ENCODE measurements at places on chromosomes 16 and 17. TPM values are rescaled to one million over a fixed set of nuclear protein-coding genes. Genes with fewer than 3 reads are reported as not detected.

Gene ZNHIT3
- 66.6 TPM for total RNA-seq

- H3K27me3 ChIP-seq, result no peaks in the 10 kb centered on the region
- H3K4me1 ChIP-seq, result peaks cover 73% of the 10 kb centered on the region
- no peak overlapping the region for H3K27ac ChIP-seq
- H3K36me3 ChIP-seq, result 0 out of 2 replicates have a peak, but pooled peaks cover 1% of the 10 kb centered on the region
Observed at GRCh38 chr17:57556320-57556719, 188.8 kb downstream of the CCDC182 start.

- H3K4me1 ChIP-seq, result peaks cover 16% of the 10 kb centered on the region
- no peak overlapping the region for H3K27ac ChIP-seq
- H3K27me3 ChIP-seq, result 0 out of 2 replicates have a peak, but pooled peaks cover 2% of the 10 kb centered on the region
- no peak for DNase-seq
Observed at GRCh38 chr17:73613271-73614233, 30.7 kb downstream of the SDK2 start.

GRCh38 chr16:89954462-89954861 lies 5.9 kb downstream of the DEF8 start:
- H3K36me3 ChIP-seq, result peaks cover 38% of the 10 kb centered on the region
- DNase-seq, result no peak
- H3K4me1 ChIP-seq, result peaks cover 12% of the 10 kb centered on the region
- no peaks in the 10 kb centered on the region for H3K27me3 ChIP-seq
- no peak overlapping the region for H3K27ac ChIP-seq

Gene GRAP
- total RNA-seq, result 0.90 TPM

Gene TEFM
- 20.0 TPM for total RNA-seq

GRCh38 chr16:51306886-51307595 lies 156.0 kb upstream of the SALL1 start:
- no peaks in the 10 kb centered on the region for H3K36me3 ChIP-seq
- no peak overlapping the region for H3K4me3 ChIP-seq
- H3K27me3 ChIP-seq, result no peaks in the 10 kb centered on the region
- no peaks in the 10 kb centered on the region for H3K4me1 ChIP-seq
- no peak overlapping the region for H3K27ac ChIP-seq
- DNase-seq, result no peak

DNA sequence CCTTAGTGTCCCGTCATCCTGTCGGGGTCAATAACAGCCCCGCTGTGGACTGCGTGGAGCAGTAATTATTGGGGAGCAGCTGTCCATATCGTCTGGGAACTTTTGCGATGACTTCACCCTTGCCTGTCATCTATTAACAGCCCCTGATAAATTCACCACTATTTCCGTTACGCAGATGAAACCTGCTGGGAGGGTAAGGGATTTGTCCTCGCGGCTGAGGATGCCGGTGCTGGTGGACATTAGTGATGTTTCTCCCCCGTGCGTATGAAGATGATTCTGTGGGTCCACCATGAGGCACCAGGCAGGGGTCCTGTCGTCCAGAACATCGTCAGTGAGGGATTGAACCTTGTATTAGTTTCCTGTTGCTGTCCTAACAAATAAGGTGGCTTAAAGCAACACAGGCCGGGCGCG lies 1.0 kb downstream of the FLYWCH2 start:
- H3K27ac ChIP-seq, result peak overlapping the region; percentile 76
- peaks cover 9% of the 10 kb centered on the region for H3K4me1 ChIP-seq
- peak overlapping the region; percentile 94 for H3K4me3 ChIP-seq
- DNase-seq, result no peak

- H3K4me3 ChIP-seq, result no peak overlapping the region
- no peak overlapping the region for H3K27ac ChIP-seq
- 0 out of 2 replicates have a peak, but pooled peaks cover 5% of the 10 kb centered on the region for H3K4me1 ChIP-seq
- no peak for DNase-seq
Observed at GRCh38 chr16:69115361-69115760, 9.9 kb downstream of the HAS3 start.

DNA sequence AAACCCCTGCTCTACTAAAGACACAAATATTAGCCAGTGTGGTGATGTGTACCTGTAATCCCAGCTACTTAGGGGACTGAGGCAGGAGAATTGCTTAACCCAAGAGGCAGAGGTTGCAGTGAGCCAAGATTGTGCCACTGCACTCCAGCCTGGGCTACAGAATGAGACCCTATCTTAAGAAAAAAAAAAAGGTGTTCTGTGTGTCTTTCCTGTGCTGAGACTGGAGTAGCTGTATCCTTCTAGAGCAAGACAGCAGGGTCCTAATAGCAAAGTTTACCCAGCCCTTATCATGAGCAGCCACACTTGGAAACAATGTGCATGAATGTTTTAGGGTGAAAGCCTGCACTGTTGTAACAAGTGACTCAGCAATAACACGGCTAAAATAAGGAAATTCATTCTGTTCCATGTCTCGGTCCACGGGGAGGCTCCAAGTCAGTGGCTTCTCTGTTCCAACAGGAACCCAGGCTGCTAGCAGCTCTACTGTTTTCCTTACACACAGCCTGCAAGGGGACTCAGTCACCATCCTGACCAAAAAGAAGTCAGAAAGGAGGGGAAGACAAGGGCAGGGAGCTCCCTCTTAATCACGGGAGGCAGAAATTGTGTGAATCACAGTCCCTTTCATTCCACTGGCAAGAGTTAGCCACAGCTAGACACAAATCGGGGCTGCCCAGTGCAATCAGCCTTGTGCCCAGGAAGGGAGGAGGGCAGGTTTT lies 7.1 kb upstream of the SLC5A11 start:
- no peaks in the 10 kb centered on the region for H3K27me3 ChIP-seq
- H3K4me1 ChIP-seq, result peaks cover 52% of the 10 kb centered on the region
- no peaks in the 10 kb centered on the region for H3K36me3 ChIP-seq
- DNase-seq, result peak; percentile 83

Gene ARL5C
- not detected for total RNA-seq

DNA sequence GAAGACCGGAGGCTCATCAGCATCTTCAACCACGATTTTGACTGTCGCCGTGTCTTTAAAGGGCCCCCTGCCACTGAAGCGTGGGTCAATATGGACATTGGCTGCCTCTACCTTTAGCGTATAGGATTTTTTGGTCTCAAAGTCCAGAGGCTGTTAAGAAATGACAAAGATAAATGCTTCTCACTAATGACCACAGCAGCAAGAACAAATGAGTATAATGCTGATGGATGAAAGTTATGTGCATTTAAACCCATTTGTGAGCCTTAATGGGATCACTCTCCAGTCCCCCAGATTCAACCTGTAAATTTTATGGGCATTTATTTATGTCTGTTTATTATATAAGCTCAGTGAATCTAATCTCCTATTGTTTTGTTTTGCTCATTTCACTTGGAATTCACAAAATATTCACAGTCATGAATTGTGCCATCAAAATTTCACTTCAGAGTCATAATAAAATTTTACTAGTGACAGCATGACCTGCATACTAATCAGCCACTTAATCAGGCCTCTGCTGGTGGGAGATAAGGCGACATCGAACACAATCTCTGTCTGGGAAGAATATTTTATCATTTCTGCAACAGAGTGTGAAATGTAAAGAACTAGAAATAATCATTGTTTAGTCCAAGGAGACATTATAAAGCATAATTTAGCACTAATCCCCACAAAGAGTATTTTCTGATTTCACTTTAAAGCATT lies 218.5 kb downstream of the CDH8 start:
- no peak overlapping the region for H3K27ac ChIP-seq
- H3K27me3 ChIP-seq, result no peaks in the 10 kb centered on the region
- no peak overlapping the region for H3K4me3 ChIP-seq
- no peaks in the 10 kb centered on the region for H3K4me1 ChIP-seq

Gene VAT1L
- not detected for total RNA-seq

GRCh38 chr16:66003201-66003600 lies 363.3 kb upstream of the CDH5 start:
- H3K27ac ChIP-seq, result no peak overlapping the region
- no peaks in the 10 kb centered on the region for H3K36me3 ChIP-seq
- no peaks in the 10 kb centered on the region for H3K27me3 ChIP-seq
- no peak for DNase-seq
- H3K4me1 ChIP-seq, result no peaks in the 10 kb centered on the region
- no peak overlapping the region for H3K4me3 ChIP-seq

- no peaks in the 10 kb centered on the region for H3K36me3 ChIP-seq
- peaks cover 57% of the 10 kb centered on the region for H3K4me1 ChIP-seq
- no peak overlapping the region for H3K4me3 ChIP-seq
- no peak for DNase-seq
- H3K27me3 ChIP-seq, result no peaks in the 10 kb centered on the region
Observed at GRCh38 chr16:57675741-57676551, 7.8 kb downstream of the ADGRG3 start.

- no peak overlapping the region for H3K4me3 ChIP-seq
- H3K36me3 ChIP-seq, result no peaks in the 10 kb centered on the region
- peaks cover 12% of the 10 kb centered on the region for H3K27me3 ChIP-seq
- H3K27ac ChIP-seq, result no peak overlapping the region
- no peak for DNase-seq
- peaks cover 7% of the 10 kb centered on the region for H3K4me1 ChIP-seq
Observed at GRCh38 chr16:84520725-84521496, 16.5 kb upstream of the MEAK7 start.

DNA sequence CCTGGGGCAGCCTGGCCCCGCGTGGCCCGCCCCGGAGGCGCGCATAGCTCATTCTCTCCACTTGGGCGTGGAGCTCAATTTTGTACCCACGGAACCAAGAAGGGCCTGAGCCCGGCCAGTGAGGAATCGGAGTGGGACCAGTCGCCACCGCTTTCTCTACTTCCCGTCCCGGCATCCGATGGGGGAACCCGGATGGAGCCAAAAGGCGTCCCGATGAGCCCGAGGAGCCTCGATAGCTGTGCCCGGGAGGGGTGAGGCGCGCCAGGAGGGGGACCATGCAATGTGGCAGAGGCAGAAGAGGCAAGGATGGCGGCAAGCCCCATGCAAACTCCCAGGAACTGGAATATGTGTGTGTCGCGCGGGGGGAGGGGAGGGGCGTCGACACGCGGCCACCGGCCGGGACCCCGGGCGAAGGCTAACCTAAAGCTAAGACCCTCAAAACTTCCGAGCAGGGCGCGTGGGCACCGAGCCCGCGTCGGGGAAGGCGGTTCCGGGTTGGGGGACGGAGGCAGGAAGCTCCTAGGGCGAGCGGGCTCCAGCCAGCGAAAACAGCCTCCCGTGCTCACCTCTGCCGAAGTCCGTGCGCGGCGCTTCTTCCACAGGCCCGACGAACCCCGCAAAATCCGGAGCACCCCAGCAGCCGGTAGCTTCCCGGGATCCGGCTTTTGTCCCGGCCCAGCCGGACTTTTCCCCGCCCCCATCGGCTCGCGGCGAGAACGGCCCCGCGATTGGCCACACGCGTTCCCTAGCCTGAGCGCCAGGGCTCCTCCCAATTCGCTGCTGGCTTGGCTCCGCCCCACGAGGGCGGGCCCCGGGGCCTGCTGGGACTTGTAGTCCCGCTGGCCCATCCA lies at the start of gene ACLY:
Gene ACLY (minus strand): TSS at position 638 of the 851 bp plus-strand sequence. CDS start 5,078 bp downstream, outside the sequence.
- no peaks in the 10 kb centered on the region for H3K27me3 ChIP-seq
- H3K27ac ChIP-seq, result peak within 1 kb of the TSS; percentile 81
- peaks cover 71% of the 10 kb centered on the region for H3K4me1 ChIP-seq
- H3K36me3 ChIP-seq, result peaks cover 8% of the 10 kb centered on the region
- H3K4me3 ChIP-seq, result peak within 1 kb of the TSS; percentile 97
- DNase-seq, result peak; percentile 97

Gene COPS3
- 143 TPM for total RNA-seq

Gene ZSCAN10
- not detected for total RNA-seq

DNA sequence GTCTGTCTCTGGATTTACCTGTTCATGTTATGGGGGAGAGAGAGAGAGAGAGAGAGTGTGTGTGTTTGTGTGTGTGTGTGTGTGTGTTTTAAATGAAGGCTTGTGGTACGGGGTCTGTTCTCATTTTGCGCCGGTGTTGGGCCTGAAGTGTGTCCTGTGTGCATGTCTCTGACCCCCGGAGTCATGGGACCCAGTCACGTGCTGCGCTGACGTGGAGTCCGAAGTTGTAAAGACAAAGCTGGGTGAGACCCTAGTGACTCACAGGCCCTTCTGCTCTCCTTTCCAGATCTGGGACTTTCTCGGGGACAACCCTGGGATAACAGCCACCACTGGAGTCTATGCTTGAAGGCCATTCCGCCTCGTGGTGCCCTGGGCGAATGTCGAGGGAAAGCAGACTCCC lies 35.0 kb downstream of the JPH3 start:
- no peak for DNase-seq
- H3K27ac ChIP-seq, result no peak overlapping the region
- H3K36me3 ChIP-seq, result no peaks in the 10 kb centered on the region
- peaks cover 11% of the 10 kb centered on the region for H3K4me1 ChIP-seq

Gene QPRT
- total RNA-seq, result 218 TPM

- no peak overlapping the region for H3K27ac ChIP-seq
- H3K4me3 ChIP-seq, result no peak overlapping the region
- H3K4me1 ChIP-seq, result no peaks in the 10 kb centered on the region
- no peaks in the 10 kb centered on the region for H3K36me3 ChIP-seq
- peaks cover 6% of the 10 kb centered on the region for H3K27me3 ChIP-seq
- DNase-seq, result no peak
Observed at GRCh38 chr16:10883004-10883403, 6.0 kb downstream of the CIITA start.

Gene PYDC1
- not detected for total RNA-seq

Gene ENPP7
- total RNA-seq, result 2.2 TPM

Gene HCRT
- not detected for total RNA-seq

Gene PFAS
- 42.8 TPM for total RNA-seq

DNA sequence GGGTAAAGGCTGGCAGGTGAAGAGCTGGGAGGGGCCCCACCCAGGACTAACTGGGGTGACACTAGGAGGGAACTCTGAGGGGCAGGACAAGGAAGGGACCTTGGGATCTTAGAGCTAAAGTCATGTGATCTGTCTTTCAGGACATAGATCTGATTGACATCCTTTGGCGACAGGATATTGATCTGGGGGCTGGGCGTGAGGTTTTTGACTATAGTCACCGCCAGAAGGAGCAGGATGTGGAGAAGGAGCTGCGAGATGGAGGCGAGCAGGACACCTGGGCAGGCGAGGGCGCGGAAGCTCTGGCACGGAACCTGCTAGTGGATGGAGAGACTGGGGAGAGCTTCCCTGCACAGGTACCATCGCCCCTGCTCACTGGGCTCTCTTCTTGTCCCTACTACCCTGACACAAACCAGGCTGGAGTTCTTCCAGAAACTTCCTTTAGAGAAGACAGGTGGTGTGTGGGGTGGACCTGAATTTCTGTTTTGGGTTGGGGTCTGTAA lies 8.1 kb downstream of the NFE2L1 start:
- no peaks in the 10 kb centered on the region for H3K27me3 ChIP-seq
- H3K4me1 ChIP-seq, result peaks cover 40% of the 10 kb centered on the region
- DNase-seq, result no peak
- H3K36me3 ChIP-seq, result peaks cover 52% of the 10 kb centered on the region
- no peak overlapping the region for H3K4me3 ChIP-seq

DNA sequence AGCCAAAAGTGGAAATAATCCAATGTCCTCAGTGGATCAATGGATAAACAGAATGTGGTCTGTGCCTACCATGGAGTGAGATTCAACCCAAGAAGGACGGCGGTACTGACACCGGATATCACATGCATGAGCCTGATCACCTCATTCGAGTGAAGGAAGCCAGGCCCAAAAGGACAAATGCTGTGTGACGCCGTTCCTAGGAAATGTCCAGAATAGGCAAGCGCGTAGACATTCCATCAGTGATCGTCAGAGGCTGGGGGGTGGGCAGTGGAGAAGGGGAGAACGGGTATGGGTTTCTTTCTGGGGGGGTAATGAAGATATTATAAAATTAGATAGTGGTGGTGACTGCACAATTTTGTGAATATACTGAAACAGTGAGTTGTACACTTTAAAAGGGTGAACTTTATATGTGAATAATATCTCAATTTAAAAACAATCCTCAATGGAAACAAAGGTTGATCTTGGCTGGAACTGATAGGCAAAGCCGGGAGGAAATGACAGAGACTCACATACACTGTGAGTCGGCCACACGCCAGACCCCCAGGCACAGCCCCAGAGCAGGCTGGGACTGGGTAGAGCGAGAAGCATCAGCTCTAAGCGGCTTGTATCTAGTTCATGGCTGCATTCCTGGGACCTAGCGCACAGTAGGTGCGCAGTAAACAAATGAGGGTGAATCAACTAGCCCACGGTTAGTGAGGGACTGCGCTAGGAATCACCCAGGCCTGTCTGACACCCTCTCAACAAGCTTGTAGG lies 3.5 kb downstream of the DBNDD1 start:
- H3K4me3 ChIP-seq, result no peak overlapping the region
- no peaks in the 10 kb centered on the region for H3K27me3 ChIP-seq
- peaks cover 33% of the 10 kb centered on the region for H3K4me1 ChIP-seq
- DNase-seq, result no peak

All from HepG2 (cell line).